ENCODE measurements at places on chromosomes 2 and 18.

DNA sequence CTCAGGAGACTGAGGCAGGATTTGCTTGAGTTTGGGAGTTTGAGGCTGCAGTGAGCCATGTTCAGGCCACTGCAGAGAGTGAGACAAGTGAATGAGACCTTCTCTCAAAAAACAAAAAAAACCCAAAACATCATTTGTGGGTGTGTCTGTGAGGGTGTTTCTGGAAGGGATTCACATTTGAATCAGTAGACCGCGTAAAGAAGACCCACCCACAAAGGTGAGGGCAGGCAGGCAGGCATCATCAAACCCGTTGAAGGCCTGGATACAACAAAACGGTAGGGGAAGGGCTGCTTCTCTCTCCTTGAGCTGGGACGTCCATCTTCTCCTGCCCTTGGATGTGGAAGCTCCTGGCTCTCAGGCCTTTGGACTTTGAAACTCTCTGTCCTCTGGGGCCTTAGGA lies 25.4 kb downstream of the CDKL4 start:
- DNase-seq: no peak

- DNase-seq: no peak
Observed at GRCh38 chr2:123695426-123695825, 329.7 kb upstream of the CNTNAP5 start.

- no peak for DNase-seq
Observed at GRCh38 chr18:49819823-49820671, 6.7 kb upstream of the ACAA2 start.

- no peak for DNase-seq
Observed at GRCh38 chr2:128467321-128467969, 148.8 kb upstream of the HS6ST1 start.

DNA sequence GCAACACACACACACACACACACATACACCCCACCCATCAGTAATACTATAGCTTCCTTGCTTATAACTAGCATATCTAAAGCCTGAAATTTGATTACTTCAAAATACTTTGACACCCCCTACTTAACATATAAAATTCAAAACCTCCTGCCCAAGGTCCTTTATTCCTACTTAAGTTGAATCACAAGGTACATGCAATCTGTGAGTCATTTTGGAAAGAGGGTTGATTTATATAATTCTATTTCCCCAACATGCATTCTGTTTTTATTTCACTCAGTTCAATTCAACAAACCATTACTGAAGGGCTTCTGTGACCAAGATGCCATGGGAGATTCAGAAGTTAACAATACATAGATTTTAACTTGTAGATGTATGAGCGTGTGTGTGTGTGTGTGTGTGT lies 420.7 kb downstream of the METTL4 start:
- DNase-seq: no peak

DNA sequence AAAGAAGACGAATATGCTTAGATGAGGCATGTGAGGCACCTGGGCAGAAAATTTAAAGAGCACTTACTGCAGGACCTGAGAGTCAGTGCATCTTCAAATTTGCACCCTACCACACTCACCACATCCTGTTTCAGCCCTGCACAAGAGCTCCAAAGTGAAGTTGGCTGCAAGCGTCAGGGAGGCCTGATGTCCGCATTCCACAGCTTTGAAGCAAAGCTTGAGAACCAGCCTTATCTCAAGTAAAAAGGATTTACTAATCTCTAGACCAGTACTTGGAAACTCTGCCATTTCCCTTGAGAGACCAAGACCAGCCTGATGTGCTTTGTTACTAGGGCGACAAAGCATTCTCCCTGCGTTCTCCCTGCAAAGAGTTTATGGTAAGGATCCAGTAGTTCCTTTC lies 3.4 kb upstream of the ASNSD1 start:
- no peak for DNase-seq

DNA sequence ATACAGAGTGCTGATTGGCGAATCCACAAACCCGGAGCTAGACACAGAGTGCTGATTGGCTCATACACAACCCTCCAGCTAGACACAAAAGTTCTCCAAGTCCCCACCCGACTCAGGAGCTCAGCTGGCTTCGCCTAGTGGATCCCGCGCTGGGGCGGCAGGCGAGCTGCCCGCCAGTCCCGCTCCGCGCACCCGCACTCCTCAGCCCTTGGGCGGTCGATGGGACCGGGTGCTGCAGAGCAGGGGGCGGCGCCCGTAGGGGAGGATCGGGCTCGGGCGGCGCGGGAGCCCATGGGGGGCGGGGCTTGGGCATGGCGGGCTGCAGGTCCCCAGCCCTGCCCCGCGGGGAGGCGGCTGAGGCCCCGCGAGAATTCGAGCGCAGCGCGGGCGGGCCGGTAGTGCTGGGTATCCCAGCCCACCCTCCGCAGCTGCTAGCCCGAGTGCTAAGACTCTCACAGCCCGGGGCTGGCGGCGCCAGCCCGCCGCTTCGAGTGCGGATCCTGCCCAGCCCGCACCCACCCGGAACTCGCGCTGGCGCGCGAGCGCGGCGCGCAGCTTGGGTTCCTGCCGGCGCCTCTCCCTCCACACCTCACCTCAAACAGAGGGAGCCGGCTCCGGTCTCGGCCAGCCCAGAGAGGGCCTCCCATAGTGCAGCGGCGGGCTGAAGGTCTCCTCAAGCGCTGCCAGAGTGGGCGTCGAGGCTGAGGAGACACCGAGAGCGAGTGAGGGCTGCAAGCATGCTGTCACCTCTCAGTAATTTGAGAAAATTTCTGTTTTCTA lies 75.5 kb upstream of the ATP5MC3 start:
- no peak for DNase-seq

DNA sequence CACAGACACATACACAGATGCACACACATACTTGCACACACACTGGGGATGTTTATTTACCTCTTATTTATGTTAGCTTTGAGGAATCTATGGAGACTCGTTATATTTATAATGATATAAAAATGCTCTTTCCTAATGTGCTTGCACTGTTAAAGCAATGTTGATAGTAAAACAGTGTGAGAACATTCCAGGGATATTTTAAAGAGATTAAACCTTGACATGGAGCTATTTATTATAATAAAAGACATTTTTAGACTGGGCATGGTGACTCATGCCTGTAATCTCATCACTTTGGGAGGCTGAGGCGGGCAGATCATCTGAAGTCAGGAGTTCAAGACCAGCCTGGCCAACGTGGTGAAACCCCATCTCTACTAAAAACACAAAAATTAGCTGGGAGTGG lies 557.3 kb upstream of the ZNF804A start:
- DNase-seq: no peak

DNA sequence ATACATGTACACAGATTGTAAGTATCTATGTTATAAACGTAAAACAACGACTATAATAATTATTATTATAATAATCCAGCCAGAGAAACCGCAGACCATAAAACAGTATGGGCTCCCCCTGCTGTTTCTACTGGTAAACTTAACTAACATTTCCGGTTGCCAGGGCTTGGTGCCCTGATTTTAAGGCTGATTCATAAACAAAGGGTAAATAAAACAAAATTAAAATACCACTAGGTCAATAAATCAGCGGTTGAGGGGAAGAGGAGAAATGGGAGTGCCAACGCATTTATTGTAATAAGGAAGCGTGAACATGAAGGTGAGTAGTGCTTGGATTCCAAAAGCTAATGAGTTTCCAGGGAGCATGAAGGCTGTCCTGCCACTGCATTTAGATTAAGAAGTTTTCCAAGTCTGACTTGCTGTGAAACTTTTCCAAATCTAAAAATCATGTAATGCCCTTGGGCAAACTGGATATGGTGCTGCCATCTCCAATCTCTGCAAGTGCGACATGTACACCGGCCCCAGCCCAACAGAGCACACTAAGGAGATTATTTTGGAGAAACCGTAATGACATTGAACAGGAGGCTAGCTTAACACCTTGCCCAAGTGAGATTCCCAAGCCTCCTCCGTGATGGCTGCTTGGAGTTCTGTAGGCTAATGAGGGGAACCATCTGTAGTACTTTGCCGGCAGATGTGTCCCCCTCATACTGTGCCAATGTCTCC lies 50.7 kb upstream of the HNRNPA3 start:
- no peak for DNase-seq

- no peak for DNase-seq
Observed at GRCh38 chr2:105912081-105912480, 167.4 kb downstream of the NCK2 start.

- DNase-seq: no peak
Observed at GRCh38 chr18:75215663-75216062, 5.1 kb downstream of the TSHZ1 start.

- no peak for DNase-seq
Observed at GRCh38 chr2:86809481-86810121, 18.9 kb upstream of the CD8A start.

GRCh38 chr2:85523903-85524335 lies 15.0 kb upstream of the MAT2A start:
- DNase-seq: no peak

All from stimulated activated CD8-positive, alpha-beta memory T cell treated with anti-CD3 and anti-CD28 coated beads, Interleukin-7, amount 100 ng/mL, for 24 hours (primary cell).